ENCODE measurements at places on chromosomes 12 and 14.

- no peak for DNase-seq
These were observed 30.2 kb downstream of the EID3 start for GRCh38 chr12:104333692-104334255.

- no peak for DNase-seq
These were observed 3.1 kb downstream of the MAP3K12 start for GRCh38 chr12:53495903-53496751.

DNA sequence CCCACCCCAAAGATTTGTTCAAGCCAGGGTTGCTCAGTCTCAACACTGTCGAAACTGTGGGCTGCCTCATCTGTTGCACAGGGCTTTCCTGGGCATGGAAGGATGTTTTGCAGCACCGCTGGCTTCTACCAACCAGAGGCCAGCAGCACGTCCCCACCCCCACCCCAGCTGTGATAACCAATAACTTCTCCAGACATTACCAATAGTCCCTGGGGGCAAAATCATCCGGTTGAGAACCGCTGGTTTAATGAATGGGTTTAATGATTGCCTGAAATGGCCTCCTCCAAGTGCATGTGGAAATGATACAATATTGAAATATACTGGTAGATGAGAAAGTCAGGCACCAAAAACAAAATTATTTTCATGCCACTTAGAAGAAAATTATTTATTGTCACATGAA is 44.5 kb downstream of the RIMBP2 start:
- no peak for DNase-seq

- peak; percentile 65 for DNase-seq
These were observed 6.0 kb upstream of the KRT83 start for GRCh38 chr12:52327052-52327829.

GRCh38 chr14:70845601-70846000 is 36.3 kb upstream of the MAP3K9 start:
- no peak for DNase-seq

GRCh38 chr14:101112351-101113107 is 209.0 kb upstream of the RTL1 start:
- no peak for DNase-seq

DNA sequence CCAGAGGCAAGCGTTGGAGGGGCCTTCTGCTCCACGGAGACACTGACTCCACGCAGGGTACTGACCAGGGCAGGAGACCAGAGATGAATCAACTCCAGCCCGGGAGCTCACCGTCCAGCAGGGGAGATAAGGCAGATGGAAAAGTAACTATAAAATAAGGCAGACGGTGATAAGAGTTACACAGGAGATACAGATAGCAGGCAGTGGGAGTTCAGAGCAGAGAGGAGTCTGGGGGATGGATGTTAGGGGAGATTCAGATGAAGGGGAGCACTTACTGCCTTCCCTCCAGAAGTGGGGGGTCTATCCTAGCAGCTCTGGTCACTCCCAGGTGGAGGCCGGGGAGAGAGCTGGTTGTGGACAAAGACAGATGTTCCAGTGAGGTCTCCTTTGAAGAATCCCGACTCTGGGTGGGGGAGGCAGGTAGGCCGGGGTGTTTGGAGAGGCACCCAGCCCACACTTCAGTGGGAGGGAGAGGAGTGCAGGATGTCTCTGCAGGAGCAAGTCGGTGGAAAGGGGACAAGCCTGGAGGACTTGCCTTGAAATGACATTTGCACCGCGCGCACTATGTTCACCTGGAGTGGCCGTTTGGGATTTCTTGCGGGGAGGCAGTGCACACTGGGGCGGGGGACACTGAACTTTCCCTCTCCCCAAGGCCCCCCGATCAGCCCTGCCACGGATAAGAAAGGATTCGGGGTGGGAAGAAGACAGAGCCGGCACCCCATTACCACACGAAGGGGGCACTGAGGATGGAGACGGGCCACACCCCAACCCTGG is 1.2 kb downstream of the PITPNM2 start:
- no peak for DNase-seq

DNA sequence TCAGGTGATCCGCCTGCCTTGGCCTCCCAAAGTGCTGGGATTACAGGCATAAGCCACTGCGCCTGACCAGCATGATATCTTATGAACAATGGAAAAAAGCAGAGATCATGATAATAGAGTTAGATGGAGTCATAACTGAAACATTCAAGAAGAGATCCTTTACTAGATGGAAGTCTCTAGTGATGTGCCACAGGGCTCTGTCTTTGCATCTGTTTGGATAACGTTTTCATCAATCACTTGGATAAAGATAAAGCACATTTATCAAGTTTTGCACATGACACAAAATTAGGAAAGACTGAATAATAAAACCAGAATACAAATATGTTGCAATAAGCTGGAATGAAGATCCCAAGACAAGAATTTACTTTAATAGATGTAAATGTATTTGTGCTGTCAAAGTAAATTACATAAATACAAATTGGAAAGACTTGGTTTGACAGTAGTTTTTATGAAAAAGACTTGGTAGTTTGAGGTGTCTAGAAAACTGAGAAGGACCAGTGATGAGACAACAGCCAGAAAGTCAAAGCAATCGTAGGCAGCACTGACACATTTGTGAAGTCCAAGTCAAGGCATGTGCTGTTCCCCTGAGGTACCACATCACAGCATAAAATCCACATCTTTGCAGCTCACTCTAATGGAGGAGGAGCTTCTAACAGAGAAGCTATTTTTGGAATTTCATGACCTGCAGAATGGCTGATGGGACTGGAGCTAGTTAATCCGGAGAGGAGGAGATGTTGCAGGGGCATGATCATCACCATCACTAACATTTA is 28.5 kb downstream of the GPRC5A start:
- DNase-seq: no peak

- no peak for DNase-seq
These were observed 47.1 kb downstream of the BCAT1 start for GRCh38 chr12:24901576-24902461.

- no peak for DNase-seq
These were observed 70.7 kb upstream of the GALNT9 start for GRCh38 chr12:132400011-132400641.

DNA sequence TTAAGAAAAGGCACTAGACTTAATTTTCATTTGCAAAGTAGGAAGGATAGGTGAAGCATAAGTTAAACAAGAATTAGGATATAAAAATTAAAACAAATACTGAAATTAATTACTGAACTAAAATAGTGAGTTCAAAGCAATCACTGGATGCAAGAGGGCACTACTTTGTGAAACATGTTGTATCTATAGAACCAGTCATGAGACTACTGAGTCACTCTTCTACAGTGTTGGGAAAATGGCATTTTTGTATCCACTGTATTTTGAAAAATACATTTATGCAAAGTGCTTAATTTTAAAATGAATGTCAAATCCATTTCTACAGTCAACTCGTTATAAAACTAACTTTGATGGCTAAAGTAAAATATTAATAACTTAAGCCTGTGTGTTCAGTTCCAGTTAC is 47.9 kb downstream of the SEL1L start:
- DNase-seq: no peak

- no peak for DNase-seq
These were observed 17.3 kb upstream of the YAF2 start for GRCh38 chr12:42255221-42255865.

DNA sequence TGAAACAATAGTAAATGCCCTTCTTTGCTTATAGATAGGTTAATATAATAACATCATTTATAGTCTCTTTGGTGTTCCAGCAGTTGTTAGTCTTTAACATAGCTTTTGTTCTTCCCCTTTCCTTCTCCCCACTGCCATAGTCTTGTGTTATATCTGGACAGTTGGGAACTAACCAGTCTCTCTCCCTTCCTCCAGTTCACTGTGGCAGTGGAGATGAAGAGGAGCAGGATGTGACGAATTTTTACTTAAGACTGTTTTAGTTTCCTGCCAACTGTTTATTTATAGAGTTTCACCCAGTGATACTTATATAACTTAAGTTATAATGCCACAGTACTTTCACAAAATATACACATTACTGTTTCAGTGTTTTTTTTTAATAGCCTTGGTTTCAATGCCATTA is 277.4 kb downstream of the PDZRN4 start:
- no peak for DNase-seq

- DNase-seq: no peak
These were observed 9.4 kb upstream of the SLC35F4 start for GRCh38 chr14:57875296-57875695.

DNA sequence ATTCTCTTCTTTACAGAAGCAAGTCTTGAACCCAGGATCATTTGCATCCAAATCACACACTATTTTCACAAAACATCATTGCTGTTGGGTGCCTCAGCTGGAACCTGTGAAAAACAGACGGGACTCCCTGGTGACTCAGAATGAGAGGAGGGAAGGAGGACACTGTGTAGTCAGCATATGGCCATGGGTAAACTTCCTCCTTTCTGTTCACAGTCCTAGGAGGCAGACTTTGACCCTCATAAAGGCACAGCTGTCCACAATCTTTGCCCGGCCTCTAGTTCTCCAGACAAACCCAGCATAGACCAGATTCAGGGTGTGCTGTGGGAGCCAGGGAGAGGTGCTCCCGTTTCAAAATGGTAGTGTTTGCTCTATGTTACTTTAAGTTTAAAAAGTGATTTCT is 62.0 kb downstream of the DYRK2 start:
- DNase-seq: no peak

GRCh38 chr12:93127582-93128331 is 198.7 kb upstream of the EEA1 start:
- no peak for DNase-seq

GRCh38 chr14:42200957-42201356 is 594.3 kb downstream of the LRFN5 start:
- no peak for DNase-seq

DNA sequence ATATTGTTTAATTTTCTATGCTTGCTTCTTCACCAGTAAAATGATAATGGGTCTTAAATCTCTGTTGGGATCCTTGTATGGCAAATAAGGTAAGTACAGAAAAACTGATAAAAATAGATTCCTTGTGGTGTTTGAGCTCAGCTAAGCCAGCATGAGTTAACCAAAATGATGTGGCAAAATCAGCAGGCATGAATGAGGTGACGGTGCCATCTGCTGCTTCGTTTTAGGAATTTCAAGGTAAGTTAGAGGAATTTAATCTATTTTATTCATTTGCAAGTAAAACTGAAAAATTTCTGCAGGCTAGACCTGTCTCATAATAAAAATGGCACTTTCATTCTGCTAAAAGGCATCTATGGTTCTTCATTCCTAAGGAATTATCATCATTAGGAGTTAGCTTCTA is 10.0 kb upstream of the CLEC7A start:
- DNase-seq: no peak

DNA sequence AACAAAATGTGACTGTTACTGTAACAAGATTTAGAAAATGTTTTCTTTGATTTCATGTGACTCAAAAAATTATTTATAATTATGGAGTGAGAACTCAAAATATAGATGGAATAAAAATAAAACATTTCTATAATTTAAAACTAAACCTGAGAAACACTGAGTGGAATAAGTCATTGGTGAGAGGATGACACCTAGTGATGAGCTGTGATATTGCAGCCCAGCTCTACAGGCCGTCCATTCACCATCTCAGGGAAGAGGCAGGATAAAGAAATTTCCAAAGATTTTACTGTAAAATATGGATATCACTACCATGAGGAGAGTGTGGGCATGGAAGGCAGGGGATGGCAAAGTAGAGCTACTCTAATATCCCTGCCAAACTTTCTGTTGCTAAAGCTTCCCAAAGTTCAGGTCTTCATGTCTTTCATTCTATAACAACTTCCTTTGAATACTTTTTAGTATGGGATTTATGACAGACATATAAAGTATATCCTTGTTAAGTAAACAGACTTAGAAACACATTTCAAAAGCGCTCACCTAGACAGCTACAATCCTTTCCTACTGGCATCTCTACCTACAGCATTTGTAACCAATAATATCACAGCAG is 308.0 kb downstream of the ITPR2 start:
- no peak for DNase-seq

- no peak for DNase-seq
These were observed 5.0 kb downstream of the AJUBA start for GRCh38 chr14:22977434-22977683.

- no peak for DNase-seq
These were observed 121.3 kb upstream of the NUDT4 start for GRCh38 chr12:93256256-93256969.

- no peak for DNase-seq
These were observed 5.3 kb downstream of the NTF3 start for GRCh38 chr12:5437182-5437583.

GRCh38 chr12:109549613-109550270 is 23.6 kb downstream of the MMAB start:
- DNase-seq: no peak

GRCh38 chr14:73613419-73613963 is 1.2 kb downstream of the ACOT6 start:
- no peak for DNase-seq

GRCh38 chr12:108185002-108185401 is 55.9 kb downstream of the WSCD2 start:
- no peak for DNase-seq

GRCh38 chr14:75310295-75311111 is 31.9 kb downstream of the FOS start:
- no peak for DNase-seq

GRCh38 chr14:63632932-63633514 is 8.6 kb downstream of the WDR89 start:
- DNase-seq: no peak

- DNase-seq: no peak
These were observed 11.1 kb upstream of the PTGES3 start for GRCh38 chr12:56699020-56699661.

- DNase-seq: no peak
These were observed 225.5 kb downstream of the EPS8 start for GRCh38 chr12:15563663-15564062.

DNA sequence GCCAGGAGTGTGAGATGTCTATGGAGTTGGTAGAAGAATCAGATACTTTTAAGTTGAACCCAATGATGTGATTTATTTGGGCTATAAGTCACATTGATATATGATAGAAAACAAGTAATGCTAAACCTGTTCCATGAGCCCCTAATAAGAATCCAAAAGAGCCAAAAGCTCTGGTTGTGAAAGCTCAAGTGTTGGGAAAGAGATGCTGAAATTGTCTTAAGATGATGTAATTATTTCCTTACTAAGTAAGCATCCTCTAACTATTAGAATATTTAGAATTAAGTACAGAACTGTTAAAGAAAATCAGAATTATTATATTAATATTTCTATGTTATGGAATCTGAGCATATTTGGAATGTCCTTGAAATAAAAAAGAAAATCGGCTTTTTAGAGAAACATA is 17.6 kb upstream of the SLC2A13 start:
- DNase-seq: no peak

GRCh38 chr14:39576258-39576657 is 144.0 kb upstream of the FBXO33 start:
- DNase-seq: no peak

DNA sequence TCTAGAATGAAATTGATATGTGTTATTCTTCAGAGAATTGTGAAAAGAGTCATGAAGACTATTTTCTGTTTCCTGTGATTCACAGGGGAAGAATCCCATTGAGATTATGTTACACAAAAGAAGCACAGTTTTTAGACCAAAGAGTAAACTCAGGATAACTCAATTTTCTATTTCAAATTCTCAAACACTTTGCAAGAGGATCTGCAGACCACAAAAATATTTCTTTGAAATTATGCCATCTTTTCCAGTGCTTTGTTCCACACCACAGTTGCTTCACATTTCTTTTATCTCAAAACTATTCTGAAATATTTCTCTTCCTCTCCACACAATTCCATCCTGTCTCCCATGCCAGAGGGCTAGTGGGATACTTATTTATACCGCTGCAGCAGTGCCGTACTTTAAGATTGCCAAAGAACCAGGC is 188.9 kb upstream of the FOXG1 start:
- DNase-seq: no peak

GRCh38 chr14:71341156-71341555 is 433.9 kb downstream of the PCNX1 start:
- DNase-seq: no peak

- DNase-seq: no peak
These were observed 295.0 kb upstream of the NAV3 start for GRCh38 chr12:77535734-77536133.

- DNase-seq: no peak
These were observed 16.0 kb upstream of the LUM start for GRCh38 chr12:91127306-91127705.

Measured in stimulated activated CD4-positive, alpha-beta T cell treated with anti-CD3 and anti-CD28 coated beads, Interleukin-15, amount 100 ng/mL, for 1 hour (primary cell).